ENCODE measurements at places on chromosomes 11 and 22.
A peak's percentile ranks its signal among the peaks of the same experiment; 100 is the strongest.

- peak; percentile 17 for DNase-seq
Measured at GRCh38 chr11:14275076-14275475, 83.9 kb downstream of the RRAS2 start.

DNA sequence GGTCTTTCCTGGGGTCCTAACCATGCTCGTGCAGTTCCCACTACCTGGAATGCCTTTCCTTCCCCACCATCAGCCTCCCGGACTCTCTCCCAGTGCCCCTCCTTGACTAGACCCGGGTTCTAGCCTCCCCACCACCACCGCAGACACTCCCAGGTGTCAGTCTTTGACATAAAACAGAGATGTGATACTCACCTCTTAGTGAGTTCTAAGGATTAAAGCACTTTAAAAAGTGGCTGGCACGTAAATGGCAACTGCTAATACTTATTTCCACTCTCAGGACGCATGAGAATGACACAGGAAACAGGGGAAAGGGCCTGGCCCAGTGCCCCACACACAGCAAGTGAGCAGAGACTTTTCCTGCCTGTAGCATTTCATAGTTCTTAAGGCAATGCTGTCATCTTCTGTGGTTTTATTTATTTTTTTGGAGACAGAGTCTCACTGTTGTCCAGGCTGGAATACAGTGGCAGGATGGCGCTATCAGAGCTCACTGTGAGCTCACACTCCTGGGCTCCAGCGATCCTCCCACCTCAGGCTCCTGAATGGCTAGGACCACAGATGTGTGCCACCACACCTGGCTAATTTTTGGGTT lies 1.9 kb upstream of the SLC25A45 start:
- DNase-seq: no peak

DNA sequence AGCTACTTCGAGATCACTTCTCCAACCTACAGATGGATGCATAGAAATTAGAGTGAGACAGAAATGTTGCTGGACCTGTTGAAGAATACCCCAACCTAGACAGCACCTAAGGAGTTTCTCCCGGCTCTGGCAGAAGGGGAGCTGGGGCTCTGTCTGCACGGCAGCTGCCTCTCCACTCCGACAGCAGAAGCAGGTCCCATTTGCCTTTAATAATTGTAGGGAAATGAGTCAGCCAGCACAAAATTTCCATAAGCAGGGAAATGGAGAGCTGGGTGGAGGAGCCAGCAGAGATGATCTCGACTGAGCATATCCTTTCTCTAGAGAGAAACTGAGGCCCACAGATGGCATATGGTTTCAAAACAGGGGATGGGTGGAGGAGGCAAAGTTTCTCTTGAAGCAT lies 80.1 kb downstream of the EFCAB6 start:
- no peak for DNase-seq

- DNase-seq: no peak
Measured at GRCh38 chr11:64101461-64101860, 64.5 kb downstream of the MACROD1 start.

DNA sequence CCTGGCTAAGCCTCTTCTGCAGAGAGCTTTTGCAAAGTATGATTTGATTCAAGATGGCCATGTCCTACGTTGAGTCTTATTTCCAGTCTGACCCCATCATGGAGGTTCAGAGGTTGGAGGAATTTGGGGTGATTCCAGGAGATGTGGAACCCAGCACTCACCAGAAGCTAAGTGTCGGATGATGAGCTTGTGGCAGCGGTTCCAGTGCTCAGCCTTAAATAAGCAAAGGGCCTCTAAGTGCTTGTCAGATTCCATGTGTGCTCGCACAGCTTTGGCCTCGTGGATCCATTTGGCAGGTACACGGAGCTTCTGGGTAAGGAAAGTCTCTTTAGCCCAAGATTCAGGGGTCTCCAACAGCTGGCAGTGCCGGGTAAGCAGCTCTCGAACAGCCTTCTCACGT lies 11.9 kb upstream of the CHRNA10 start:
- DNase-seq: no peak

- no peak for DNase-seq
Measured at GRCh38 chr11:100794446-100794845, 107.4 kb downstream of the ARHGAP42 start.

DNA sequence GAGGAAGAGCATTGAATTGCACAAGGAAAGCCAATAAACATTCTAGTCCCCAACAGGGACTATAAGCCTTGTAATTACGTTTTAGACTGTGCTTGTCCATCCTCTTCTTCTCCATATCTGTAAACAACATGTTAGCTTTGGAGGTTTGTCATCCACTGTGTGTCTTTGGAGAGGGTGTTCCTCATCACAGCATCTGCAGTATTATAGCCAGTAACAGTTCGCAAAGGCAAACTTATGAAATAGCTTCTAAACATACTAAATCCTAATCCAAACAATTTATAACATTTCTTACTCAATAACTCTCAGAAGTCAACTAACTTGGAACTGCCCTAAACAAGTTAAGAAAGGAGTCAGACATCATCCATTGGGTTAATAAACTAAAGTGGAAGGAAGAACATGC lies 10.3 kb upstream of the BDNF start:
- DNase-seq: no peak

DNA sequence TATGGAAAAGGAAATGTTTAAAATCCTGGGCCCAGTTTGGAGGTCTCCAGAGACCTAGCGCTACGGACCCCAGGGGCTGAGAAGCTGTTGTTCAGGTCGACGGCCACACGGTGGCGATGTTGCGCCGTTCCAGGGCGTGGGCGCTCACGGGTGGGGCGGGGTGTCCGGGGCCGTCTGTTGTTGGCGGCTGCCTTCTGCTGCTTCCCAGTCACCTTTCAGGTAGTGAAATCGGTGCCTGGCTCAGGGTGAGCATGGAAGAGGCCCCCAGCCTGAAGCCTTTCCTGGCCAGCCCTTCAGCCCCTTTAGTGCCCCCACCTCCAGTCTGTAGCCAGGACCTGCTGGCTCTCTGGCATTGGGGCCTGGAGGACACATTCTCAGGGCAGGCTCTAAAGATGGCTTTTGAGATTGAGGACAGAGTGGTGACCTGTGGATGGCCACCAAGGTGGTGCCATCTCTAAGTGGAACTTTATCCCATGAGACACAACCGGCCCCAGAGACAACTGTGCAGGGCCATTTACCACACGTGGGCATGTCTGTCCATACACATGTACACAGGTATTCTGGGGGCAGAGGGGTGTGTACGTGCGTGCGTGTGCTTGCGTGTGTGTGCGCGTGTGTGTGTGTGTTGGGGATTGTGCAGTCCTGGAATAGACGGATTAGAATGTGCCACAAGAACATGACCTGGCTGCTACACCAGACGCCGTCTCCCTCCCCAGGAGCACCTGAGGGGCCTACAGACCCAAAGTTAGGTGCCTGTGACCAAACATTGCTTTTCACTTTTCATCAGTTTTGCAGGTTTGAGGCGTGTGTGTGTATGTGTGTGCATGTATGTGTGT lies 53.8 kb downstream of the ST14 start:
- DNase-seq: peak; percentile 9

Data from GM04504 (cell line).